ENCODE measurements at places on chromosomes 7 and 10.

DNA sequence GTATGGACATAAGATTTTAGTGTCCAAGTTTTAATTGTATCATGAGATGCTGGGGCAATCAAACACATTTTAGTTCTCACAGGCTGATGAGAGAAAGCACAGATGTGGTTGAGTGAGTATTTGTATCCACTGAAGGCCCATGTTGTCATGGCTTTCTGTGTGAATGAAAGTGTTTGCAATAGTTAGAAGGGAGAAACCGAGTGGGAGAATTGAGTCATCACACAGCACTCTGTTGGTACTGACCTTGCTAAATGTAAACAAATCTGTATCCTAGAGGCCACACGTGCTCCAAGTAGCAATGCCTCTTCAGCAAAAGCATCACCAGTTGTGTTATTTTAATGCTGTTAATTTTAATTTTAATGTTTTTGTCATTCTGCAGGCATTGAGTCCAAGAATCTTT, 121.2 kb downstream of the EMX2 start:
- DNase-seq, result no peak

DNA sequence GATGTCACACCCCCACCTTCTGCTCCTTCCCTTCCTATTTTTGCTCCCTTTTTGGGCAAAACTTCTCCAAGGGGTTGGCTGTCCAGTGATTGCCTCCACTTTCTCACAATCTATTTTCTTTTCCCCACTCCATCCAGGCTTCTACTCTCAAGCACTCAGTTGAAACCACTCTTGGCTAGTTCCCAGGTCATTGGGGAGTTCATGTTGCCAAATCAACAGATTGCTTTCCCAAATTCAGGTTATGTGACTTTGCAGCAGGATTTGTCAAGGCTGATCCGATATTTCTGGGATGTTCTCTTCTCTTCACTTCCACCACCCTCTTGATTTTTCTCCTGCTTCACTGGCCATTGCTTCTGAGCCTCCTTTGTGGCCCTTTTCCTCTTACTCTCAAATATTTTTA, 258.7 kb upstream of the SLC26A5 start:
- no peak for DNase-seq

DNA sequence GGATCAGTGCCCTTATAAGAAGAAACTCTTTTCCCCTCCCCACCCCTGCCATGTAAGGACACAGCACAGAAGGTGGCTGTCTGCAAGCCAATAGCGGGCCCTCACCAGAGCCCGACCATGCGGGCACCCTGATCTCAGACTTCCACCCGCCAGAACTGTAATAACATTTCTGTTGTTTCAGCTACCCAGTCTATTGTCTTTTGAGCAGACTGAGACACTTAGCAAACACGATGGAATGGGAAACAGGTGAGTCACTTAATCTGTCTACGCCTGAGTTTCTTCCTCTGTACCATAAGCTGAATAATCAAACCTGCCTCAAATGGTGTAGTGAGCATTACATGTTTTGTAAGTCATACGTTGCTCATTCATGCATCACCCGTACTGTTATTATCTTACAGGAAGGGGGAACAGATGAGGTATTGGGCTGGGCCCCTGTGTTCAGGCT, 58.2 kb downstream of the STRA8 start:
- DNase-seq, result peak; percentile 32

DNA sequence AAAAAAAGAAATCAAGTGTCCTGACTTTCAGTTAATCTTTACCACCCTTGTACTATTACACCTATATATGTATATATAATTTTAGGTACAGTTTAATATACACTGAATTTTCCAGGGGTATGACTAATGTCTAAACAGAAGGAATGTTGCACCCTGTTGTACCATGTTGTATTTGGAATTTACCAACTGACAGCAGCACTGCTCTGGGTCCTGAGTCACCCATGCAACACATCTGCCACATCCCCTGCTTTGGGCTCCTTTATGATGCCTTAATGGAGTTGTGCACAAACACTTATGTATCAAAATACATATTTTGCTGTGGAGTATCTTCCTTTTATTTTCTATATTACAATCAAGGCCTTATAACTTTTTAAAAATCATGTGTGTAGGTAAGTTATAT, 21.2 kb downstream of the YAE1 start:
- DNase-seq, result no peak

DNA sequence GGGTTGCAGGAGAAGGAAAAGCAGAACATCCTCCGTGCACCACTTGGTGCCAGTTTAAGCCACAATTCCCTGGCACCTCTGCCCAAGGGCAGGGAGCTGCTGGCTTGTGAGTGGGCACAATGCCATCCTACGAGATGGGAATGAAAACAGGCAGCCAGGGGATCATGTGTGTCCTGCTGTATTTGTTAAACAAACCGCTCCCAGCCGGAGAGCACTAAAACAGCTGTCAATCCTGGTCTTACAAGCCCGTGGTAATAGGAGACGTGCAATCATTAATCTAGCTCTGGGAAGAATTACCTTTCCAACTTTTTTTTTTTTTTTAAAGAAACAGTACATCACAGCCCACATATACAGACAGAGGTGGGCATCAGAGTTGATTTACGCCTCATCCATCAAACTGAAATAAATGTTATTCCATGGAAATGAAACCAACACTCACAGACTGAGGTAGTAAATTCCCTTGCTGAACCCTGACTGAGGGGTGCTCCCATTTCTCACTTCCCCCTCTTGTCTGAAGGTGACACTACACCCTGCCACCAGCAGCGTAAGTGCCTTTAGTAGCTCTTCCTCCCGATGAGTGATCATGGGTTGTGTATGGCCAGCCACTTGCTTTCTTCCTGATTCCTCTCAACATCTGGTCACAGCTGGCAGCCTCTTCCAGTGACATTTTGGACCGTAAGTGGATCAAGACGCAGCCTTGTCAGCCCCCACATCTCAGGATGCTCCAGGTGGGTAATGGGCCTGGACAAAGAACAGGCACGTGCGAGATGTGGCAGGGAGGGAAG, 143.8 kb downstream of the TEX36 start:
- DNase-seq, result no peak

- no peak for DNase-seq
These were observed 41.8 kb downstream of the APBB1IP start for GRCh38 chr10:26479766-26480492.

GRCh38 chr7:96734343-96734742, 24.7 kb upstream of the SEM1 start:
- no peak for DNase-seq

GRCh38 chr7:136163340-136163801, 186.2 kb upstream of the MTPN start:
- DNase-seq, result no peak

DNA sequence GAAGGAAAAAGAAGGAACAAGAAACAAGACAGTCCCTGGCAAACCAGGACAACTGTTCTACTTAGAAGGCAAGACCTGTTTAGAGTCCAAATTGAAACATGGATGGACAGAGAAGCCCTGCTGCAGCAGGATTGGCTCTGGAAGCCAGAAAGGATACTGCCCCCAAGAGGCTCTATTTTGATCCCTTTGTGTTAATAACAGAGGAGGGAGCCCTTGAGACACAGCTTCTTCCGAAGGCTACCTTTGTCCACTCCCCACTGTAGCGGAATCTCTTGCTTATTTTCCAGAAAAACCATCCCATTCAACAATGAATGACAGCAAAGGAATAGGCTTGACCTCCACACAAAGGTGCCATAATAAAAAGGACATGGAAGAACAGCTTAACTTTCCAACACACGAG, 120.3 kb upstream of the FOXK1 start:
- DNase-seq, result no peak

DNA sequence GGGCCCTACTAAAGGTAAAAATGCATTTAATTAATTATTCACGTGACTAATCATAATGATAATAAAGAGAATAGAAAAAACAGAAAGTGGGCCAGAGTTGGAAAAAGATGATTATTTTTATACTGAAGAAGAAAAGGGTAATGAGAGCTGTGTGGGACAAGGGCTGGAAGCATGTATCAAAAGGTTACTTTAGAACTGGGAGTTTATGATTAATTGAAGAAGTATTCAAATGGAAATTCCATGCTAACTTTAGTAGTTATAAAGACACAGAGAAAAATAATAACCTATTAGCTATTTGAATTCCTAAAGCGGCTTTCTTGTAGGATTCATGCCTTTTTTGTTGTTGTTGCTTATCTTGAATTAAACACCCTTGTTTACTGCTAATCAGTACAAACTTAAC, 49.9 kb downstream of the MKX start:
- DNase-seq, result no peak

DNA sequence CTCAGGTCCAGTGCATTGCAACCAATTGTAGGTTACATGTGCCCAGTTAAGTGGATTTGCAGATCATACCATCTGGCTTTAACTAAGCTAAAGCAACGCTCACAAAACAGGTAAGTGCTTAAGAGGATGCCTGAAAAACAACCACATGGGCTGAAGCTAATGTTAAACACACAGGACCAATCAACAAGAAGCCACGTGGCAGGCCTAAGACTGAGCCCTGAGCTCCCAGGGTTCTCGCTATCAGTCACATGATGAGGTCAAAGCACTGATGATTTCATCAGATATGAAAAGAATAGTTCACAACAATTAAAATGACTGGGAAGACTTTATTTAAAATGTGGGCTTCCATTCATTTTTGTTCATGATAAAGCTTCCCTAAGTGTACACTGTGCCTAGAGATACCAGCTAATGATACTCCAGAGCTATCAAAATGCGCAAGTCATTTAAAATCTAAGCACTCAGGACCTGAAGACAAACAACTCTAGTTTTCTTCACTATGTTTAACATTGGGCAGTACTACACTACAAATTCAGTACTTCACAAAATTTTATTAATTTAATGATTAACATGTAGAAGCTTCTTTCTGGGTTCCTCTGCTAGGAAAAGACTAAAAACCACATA, 90.6 kb downstream of the PIP4K2A start:
- no peak for DNase-seq

DNA sequence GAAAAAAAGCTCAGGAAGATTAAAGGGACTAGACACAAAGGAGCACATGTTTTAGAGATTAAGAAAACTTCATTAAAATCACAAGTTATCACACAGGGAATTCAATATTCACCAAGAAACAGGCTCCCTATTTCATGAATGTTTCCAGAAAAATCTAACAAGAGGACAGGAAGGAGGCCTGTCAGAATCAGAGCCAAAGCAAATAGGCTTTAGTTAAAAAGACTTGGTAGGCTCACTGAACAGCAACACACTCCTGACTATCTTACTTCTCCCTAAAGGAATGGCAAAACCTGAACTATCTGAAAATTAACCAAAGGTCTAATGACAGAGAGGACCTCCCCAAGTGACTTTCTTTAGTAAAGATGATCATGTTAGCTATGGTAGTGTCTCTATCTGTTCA, 188.3 kb upstream of the MEOX2 start:
- DNase-seq, result no peak

GRCh38 chr10:71269301-71270288, 49.5 kb upstream of the SLC29A3 start:
- DNase-seq, result no peak

DNA sequence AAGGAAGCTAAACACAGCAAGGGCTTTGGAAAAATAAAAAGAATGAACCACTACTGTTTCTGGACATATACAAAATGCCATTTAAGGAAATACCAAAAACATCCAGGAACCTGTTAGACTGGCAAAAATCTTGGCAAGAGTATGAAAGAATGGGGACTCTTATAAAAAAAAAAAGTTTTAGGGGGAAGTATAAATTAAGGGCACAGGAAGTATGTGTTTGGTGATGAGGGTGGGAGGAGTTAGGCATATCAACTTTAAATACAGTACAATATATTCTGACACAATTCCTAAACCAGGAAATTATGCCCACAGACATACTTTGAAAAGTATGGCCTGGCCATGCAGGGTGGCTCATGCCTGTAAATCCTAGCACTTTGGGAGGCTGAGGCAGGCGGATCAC, 74.2 kb downstream of the WAPL start:
- DNase-seq, result no peak

- no peak for DNase-seq
These were observed 90.0 kb downstream of the C1GALT1 start for GRCh38 chr7:7272294-7272693.

GRCh38 chr10:97003804-97004201, 171.7 kb downstream of the LCOR start:
- DNase-seq, result no peak

DNA sequence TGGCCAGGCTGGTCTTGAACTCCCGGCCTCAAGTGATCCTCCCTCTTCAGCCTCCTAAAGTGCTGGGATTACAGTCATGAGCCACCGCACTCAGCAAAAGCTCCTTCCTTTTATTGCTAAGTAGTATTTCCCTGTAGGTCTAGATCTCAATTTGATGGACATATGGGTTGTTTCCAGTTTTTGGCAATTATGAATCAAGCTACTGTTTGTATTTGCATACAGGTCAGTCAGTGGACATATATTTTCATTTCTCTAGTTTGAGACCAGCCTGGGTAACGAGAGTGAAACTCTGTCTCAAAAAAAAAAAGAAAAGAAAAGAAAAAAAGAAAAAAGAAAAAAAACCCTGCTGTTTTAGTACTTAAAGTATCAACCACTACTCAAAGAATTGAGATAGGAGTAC, 6.4 kb upstream of the PRKRIP1 start:
- DNase-seq, result no peak

GRCh38 chr7:158828133-158829020, 932 bp downstream of the ESYT2 start:
- peak; percentile 86 for DNase-seq

DNA sequence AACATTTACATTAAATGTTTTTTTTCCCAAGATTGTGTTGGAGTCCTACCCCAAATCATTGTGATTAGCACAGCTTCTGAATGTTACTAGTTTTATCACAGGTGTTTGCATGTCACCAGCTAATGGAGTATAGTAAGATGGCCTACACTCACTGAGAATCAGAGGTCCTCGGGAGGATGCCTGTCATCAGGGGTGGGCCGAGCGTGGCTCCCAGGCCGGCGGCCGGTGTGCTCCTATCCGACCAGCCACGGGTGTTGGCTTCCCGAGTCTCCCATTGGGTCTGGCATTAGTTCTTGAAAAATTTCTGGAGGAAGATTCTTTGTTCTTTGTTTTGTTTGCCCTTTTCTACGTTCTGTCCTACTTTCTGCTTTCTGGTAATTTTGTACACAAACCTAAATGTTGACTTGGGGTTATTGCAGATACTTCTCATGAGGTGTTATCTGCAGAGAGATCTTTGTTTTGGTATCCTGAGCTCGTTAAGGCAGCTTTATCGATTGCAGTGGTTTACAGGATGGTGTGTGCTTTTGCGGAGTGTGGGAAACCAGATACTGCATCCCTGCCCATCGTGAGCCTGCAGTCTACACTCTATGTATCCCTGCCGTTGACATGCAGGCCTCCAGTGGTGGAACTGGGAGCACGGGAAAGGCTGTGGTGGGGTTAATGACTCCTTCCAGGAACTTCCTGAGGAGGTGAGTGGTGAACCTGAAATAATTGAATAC, 67.3 kb upstream of the DNAJB6 start:
- no peak for DNase-seq

GRCh38 chr7:94436018-94436604, 41.4 kb downstream of the COL1A2 start:
- peak; percentile 89 for DNase-seq

- DNase-seq, result no peak
These were observed 32.8 kb downstream of the KCNH2 start for GRCh38 chr7:150945171-150945852.

GRCh38 chr7:55130395-55131141, 111.8 kb downstream of the EGFR start:
- DNase-seq, result no peak

GRCh38 chr10:50614444-50615137, 9.2 kb downstream of the SGMS1 start:
- DNase-seq, result no peak

Measured in osteocyte (in vitro differentiated cells).